ENCODE measurements at places on chromosomes 5 and 9.
A peak's percentile ranks its signal among the peaks of the same experiment; 100 is the strongest.

DNA sequence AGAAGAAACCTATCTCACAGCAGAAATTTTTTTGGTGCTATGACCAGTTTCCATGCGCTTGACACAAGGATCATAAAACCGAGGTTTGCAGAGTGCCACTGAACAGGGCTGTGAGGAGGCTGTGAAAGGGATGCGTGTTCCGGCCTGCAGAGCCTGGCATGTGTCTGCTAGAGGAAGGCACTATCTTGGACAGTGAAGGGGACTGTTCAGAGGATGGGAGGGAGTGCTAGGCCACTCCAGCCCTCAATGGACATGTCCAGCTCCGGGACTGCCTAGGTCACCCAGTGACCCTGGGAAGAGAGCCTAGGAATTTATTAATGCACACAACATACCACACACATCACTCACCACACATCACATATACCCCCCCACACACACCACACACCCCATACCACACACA is 275.9 kb downstream of the GADD45G start:
- DNase-seq = no peak

DNA sequence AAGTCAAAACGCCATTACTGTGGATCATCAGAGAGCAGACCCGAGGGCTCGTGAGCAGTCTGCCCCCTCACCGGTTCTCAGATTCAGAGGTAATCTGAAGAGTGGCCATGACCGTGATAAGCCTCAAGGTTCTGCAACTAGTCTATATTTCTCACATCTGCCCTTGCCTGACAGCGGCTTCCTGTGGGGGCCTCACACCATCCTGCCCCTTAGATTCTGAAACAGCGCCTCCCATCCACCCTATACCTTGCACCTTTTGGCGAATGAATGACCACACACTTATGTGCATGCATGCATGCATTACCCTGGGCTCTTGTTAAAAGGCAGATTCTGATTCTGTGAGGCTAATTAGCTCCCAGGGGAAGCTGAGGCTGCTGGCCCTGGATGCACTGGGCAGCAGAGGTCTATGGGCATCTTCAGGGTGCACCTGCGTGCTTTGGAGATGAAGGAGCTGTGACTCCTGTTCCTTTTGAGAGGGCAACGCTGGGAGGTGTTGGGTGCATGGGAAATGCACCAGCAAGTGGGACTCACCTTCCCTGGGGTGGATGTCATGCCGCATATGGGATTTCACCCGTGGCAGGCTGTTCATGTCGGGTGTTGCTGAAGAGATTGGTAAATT is 7.8 kb upstream of the GADD45G start:
- peak; percentile 18 for DNase-seq

- no peak for DNase-seq
These were observed 11.0 kb upstream of the GNPDA1 start for GRCh38 chr5:142023836-142024235.

DNA sequence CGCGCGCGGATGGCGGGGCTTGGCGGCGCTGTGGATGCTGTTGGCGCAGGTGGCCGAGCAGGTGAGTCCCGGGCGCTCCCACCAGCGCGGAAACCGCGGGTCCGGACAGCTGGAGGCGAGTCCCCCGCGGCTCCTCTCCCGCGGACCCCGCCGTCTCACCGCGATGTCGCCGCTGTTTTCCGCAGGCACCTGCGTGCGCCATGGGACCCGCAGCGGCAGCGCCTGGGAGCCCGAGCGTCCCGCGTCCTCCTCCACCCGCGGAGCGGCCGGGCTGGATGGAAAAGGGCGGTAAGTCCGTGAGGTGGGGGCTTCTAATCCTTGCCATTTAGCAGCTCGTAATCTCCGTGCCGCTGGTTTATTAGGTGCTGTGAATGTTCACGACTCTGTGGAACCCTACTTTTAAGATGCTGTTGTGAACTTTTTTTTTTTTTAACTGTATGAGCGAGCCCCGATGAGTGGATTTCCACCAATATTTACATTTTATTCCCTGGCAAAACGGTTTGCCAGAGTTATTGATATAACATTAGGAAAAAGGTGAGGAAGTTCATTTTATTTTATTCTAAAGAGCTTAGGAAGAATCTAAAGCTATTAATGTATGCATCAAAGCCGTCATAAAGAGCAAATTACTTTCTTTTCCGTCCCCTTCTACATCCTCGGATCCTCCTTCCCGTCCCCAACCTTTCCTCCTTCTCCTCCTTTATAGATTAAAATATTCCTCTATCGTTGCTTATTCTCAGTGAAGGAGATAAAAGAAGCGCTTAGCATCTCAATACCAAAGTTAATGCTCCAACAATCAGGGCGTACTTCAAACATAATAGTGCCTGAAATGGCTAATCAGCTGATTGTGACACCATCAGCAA is 579 bp downstream of the ADAMTS16 start:
- no peak for DNase-seq

- peak; percentile 62 for DNase-seq
These were observed 28.7 kb downstream of the DMRT3 start for GRCh38 chr9:1005043-1005667.

- no peak for DNase-seq
These were observed 18.6 kb downstream of the RALGDS start for GRCh38 chr9:133102190-133103021.

All from H9 (cell line).